ENCODE measurements at places on chromosomes 11 and 22.

GRCh38 chr11:64102005-64102738 is 63.7 kb downstream of the MACROD1 start:
- no peak for DNase-seq

GRCh38 chr11:10314199-10315072 is 9.6 kb downstream of the ADM start:
- DNase-seq: no peak

- DNase-seq: no peak
Measured at GRCh38 chr11:70304208-70304603, 33.7 kb downstream of the PPFIA1 start.

DNA sequence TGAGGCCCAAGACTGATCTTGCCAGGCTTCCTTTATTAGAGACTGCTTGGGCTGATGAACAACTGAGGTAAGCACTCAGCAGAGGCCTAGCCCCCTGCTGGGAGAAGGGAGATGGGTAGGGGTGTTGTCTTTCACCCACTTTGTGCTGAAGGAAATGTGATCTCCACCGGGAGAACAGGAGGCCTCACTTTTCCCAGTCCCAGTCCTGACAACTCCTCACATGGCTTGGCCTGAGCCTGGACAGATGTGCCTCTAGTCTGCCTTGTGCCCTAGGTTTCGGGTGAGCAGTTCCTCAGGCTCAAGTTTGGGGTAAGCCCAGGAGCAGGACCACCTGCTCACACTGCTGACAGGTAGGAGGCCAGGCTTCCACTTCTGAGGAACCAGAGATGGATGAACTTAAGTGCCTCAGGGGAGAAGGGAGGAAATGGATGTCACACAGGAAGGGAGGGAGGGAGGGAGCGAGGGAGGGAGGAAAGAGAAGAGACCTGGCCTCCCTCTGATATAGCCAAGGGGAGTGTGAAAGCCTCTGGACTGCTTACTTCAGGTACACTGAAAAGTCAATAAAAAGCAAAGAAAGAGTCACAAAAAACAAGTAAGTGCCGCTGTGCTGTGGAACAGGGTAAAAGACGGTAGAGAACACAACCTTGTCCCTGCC is 8.1 kb downstream of the CLPB start:
- no peak for DNase-seq

DNA sequence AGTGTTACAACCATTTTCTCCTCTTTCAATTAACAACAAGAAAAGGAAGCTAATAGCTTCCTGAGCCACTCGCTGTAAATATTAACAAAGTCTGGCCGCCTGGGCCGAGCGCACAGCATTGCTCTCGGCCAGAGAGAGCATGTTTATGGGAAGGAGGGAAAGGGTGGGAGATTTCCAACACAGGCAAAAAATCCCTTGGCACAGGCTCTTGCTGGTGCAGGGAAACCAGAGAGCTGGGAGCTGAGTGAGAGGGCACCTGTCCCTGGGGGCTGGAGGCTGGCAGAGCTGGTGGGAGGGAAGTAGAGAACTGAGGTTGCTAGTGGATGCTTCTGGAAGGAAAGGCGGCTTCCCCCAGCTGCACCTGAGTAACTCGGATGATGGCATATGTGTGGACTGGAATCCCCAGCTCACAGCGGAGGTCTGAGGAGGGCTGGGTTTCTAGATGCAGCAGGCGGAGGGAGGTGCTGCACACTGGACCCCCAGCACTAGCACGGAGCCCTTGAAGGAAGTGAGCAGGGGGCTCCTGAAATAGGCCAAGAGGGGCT is 59.6 kb downstream of the FLRT1 start:
- no peak for DNase-seq

- DNase-seq: no peak
Measured at GRCh38 chr11:86593833-86594232, 78.6 kb downstream of the ME3 start.

DNA sequence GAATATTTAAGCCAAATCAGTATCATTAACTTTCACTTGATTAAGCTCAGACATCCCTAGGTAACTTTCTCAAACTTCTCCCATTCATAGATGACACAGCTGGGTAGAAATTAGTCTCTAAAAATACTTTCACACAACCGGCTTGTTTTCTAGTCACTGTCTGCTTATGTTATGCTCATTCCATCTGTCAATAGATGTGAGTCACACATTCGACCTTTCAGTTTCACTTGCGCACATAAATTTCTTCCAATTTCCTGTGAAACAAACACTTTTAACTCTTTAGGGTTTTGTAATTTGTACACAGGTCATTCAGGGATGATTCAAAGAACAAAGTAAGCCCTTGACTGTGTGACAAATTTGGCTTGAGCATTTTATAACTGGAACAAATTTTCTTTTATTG is 723.0 kb downstream of the KCNA4 start:
- DNase-seq: no peak

DNA sequence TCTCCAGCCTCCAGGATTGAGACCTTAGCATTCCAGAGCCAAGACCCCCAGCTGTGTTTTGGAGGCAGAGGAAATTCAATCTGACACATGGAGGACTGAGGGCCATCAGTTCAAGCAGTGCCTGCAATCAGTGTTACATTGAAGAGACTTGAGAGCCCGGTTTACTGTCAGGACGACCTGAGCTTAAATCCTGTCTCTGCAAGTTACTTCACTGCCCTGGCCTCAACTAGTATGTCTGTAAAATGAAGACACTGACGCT is 35.1 kb downstream of the TRIM29 start:
- no peak for DNase-seq

DNA sequence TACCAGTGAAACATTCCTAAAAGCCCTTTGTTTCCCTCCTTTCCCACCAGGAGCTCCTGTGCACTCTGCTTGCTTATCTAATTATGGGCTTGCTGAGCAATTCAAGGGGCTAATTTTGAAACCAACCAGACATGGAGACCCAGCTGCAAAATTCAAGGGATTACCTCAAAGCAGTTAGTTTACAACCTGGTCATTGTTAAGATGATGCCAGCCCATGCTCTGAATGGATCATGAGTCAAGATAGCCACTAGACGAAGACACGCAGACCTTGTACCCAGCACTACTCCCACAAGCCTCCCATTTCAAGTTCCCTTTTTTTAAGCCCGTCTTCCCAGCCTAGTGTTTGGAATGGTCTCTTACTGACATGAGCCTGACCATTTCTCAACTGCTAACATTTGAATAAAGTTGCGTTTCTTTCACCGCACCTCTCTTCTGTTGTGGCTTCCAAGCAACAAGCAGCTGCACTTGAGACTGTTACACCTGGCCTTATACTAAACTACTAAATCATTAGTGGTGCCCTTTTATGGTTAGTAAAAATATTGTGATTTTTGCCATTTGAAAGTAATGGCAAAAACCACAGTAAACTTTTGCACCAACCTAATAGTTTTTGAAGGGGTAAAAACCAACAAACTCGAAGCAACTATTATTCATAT is 315.3 kb upstream of the LUZP2 start:
- DNase-seq: no peak

GRCh38 chr11:45379162-45379863 is 93.2 kb upstream of the SYT13 start:
- DNase-seq: no peak

- no peak for DNase-seq
Measured at GRCh38 chr11:119148720-119149017, 183 bp upstream of the ABCG4 start.

GRCh38 chr11:114440121-114440860 is 1.0 kb downstream of the REXO2 start:
- DNase-seq: no peak

DNA sequence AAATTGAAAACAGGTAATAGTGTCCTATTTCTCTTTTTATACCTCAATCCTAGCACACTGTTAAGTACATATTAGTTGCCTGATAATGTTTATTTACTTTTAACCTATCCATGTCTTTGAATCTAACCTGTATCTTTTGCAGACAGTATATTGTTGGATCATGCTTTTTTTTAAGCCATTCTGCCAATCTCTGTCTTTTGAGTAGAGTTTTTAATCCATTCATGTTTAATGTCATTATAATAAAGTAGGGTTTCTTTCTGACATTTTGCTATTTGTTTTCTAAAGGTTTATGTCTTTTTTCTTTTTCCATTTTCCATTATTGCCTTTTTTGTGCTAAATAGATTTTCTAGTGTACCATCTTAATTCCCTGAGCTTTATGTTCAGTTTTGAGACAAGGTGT is 23.8 kb upstream of the DEPDC7 start:
- DNase-seq: no peak

DNA sequence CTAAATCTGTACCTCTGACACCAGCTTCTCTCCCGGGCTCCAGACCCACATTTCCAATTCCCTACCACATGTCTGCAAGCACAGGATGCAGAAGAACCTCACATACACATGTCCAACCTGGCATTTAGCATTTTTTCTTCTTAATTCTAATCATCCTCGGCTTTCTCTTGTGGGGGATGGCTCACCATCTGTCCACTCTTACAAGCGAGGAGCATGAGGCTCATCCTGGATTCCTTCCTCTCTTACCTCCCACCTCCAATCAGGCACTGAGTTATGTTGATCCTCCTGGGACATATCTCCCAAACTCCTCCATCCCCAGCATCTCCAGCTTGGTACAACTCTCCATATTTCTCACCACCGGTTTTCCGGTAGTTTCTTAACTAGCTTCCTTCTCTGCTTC is 149.8 kb upstream of the LARGE1 start:
- no peak for DNase-seq

- no peak for DNase-seq
Measured at GRCh38 chr11:95794086-95794485, 3.8 kb downstream of the CEP57 start.

Data from activated CD4-positive, alpha-beta T cell treated with anti-CD3 and anti-CD28 coated beads for 24 hours (primary cell).